ENCODE measurements at places on chromosomes 2 and 18.

DNA sequence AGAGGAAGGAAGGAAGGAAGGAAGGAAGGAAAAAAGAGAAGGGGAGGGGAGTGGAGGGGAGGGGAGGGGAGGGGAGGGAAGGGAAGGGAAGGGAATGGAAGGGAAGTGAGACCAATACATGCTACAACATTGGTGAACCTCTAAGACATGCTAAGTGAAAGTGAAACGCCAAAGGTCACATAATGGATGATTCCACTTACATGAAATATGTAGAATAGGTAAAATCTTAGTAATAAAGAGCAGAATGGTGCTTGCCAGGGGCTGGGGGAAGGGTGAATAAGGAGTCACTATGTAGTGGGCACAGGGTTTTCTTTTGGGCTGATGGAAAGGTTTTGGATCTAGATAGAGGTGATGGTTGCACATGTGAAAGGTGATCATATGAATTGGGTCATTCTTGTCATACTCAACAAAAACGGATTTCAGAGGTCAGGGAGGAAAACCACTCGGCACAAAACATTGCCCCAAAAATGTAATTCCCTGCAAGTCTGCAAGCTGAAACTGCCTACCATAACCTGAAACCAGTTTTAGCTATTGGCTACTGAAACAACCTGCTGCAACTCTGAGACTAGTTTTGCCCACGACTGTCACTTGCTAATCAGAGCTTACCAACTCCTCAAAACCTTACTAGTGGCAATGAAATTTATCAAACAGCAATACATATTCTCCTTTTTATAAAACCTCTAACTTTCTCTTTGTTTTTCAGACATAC, 59.2 kb downstream of the CCDC141 start:
- no peak for DNase-seq

DNA sequence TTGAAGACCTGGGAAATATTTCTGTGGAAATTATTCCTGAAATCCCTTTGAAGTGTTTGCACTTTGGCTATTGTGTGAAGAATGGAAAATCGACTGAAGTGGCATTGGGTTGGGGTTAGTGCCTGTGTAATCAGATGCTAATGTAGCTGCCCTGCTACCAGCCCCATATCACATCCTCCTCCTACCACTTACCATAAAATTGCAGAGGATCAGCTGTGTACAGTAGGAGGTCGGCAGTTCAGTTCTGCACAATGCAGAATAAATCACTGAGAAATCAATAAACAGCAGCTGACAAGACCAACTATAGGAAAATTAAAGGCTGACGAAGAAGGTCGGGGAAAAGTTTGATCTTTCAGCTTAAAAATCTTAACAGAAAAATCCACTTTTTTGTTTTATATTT, 440.9 kb downstream of the PTPRM start:
- DNase-seq = no peak

GRCh38 chr18:63879709-63880108, 7.8 kb upstream of the SERPINB2 start:
- DNase-seq = no peak

DNA sequence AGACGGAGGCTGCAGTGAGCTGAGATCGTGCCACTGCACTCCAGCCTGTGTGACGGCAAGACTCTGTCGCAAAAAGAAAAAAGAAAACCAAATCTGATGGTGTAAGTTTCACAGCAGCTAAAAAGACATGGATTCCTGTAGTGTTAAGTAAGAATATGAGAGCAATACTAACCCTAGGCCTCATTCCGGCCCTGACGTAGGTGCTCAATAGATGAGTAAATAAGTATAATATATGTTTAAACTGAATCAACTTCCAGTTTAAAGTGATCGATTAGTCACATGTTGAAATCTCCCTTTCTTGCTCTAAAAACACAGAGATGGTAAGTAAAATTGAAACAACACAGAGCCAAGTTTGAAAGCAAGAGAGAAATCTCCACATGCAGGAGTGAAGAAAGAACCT, 8.0 kb downstream of the ME2 start:
- no peak for DNase-seq
